Hepatic stellate cell (primary cell): ENCODE measurements at places on chromosomes 11 and 22.

- DNase-seq, result peak; percentile 65
Measured at GRCh38 chr11:57324154-57324885, 432 bp downstream of the TNKS1BP1 start.

- DNase-seq, result no peak
Measured at GRCh38 chr11:69816671-69817070, 2.5 kb downstream of the FGF3 start.

- no peak for DNase-seq
Measured at GRCh38 chr22:24585461-24585860, 7.4 kb downstream of the LRRC75B start.

DNA sequence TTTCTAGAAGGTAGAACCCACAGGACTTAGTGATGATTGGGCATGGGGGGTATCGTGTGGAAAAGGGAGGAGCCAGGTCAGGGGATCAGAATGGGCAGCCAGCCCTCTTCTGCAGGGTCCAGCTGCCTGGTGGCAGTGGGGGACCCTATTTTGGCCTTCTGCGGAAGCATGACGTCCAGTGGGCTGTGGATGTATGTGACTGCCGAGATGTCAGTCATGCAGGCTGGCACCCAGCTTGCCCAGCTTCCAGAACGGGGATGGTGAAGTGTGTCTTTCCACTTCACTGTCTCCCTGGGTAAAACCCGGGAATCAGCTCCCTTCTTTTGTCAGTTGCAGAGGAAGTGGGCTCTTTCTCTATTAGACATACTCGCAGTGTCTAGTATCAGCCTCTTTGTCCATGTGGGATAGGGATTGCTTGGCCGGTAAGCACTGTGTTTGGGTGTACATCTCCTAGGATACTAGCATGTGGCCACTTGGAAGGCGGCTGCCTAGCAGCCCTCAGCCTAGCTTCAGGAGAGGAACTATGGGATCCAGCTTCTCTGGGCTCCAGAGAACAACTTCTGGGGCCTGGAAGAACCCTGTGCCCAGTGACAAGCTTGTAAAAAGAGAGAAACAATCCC lies 51.4 kb downstream of the GRIK4 start:
- peak; percentile 31 for DNase-seq

GRCh38 chr11:112583261-112583893 lies 322.7 kb upstream of the PLET1 start:
- no peak for DNase-seq

GRCh38 chr22:46446799-46447198 lies 90.6 kb downstream of the CELSR1 start:
- DNase-seq, result peak; percentile 55

- no peak for DNase-seq
Measured at GRCh38 chr22:27716074-27716473, 85.5 kb downstream of the MN1 start.

GRCh38 chr22:38925571-38926041 lies 31.8 kb upstream of the APOBEC3A start:
- DNase-seq, result no peak

DNA sequence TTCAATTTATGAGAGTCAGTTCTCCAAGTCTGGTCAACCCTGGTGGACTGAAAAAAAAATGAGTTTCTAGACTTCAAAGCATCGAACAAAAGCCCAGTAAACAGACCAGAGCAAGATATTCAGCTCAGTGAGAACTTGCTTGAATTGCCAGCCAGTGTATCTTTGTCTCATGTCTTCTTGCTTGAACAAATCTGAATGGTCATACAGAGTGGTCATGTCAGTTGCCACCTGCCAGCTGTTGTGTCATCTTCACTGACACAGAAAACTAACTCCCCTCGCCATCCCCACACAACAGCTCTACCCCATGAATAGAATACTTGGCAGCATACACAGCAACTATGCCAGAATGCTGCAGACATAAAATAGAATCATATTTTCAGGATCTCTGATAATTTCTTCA lies 27.5 kb upstream of the CALCB start:
- DNase-seq, result no peak

- no peak for DNase-seq
Measured at GRCh38 chr22:21791635-21792625, 56.3 kb upstream of the YPEL1 start.

DNA sequence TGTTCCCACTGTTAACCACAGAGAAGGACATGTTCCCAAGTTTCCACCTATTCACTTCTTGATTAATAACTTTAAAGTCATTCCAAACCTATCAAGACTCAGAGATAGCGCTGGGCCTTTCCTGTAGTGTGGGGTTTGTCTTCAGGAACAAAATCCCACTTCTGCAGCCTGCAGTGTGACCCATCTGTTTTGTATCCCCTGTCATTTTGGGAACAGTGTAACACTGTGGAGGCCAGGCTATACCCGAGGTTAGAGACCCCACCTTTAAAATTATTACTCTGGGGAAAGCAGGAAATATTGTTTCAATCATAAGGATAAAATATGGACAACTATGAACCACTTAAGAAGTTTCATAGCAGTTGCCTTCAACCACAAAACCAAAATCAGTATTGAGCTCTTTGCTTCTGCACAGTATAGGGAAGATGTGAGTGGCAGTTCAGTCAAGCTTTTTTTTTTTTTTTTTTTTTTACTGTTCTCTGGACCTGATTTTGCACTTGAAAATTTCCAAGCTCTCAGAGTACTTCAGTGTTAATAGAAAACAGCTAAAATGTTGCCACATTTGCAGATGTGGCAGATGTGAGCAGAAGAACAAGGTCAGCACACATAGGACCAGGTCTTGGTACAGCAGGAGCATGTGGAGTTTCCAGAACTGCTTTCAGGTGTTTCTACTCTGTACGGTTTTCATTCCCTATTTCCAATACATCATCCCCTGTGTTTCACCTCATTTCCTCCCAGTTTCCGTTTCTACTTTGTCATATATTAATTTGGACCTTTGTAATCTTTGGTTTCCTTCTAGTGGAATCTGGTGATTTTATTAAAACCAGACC lies 121.5 kb downstream of the MAML2 start:
- DNase-seq, result no peak

GRCh38 chr22:38725900-38726655 lies 20.3 kb downstream of the GTPBP1 start:
- no peak for DNase-seq

DNA sequence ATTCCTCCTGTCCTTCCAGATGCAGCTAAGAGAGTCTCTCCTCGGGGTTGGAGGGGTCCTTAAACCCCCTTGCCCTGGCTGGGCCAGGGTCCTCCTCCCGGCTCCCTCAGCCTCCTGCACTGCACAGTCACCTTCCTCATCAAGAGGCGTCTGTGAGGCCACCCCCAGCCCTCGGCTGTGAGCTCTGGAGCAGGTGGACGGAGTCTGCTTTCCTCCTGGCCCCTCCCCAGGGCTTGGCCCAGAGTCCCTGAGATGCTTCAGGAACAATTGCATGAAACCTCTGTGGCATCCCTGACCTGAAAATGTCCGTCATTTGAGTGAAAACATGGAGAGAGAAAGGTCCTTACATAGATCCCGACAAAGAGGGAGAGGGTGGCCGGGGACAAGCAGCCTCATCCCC lies 6.7 kb upstream of the FGF3 start:
- DNase-seq, result no peak

GRCh38 chr11:103372906-103373305 lies 263.7 kb downstream of the DYNC2H1 start:
- DNase-seq, result no peak
